ENCODE measurements at places on chromosomes 1 and 21.

DNA sequence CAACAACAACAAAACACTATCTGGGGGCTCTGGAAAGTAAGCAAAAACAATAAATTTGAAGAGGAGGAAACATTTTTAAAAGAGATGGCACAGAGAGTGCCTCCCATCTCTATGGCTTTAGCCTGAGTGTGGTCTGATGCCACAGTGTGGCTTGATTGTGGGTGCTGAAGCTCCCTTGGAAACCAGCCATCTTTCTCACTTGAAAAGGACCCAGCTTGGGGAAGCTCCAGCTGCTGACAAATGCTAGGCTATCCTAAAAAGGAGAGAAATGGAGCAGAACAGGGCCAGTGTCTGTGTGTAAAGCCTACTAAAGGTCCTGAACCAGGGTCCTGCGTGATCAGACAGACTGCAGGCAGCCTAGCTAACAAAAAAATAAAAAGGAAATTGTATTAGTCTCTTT, 642.0 kb upstream of the PTBP2 start:
- DNase-seq: no peak

DNA sequence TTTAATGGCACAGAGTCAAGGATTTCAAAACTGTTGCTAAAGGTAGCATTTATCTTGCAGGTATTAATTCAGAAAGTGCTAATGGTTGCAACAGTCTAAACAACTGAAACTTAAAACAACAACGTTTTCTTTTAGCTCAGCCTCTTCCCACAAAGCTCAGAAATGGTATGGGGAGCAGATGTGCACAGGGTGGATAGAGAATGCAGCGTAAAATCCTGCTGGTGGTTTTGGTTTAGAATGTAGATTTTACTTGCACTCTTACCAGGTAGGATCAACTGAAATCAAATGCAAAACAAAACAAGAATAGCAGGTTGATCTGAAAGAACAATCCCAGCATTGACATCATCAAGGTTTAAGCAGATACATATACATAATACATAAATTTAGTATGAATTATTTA, 3.8 kb upstream of the LRRC8C start:
- no peak for DNase-seq

DNA sequence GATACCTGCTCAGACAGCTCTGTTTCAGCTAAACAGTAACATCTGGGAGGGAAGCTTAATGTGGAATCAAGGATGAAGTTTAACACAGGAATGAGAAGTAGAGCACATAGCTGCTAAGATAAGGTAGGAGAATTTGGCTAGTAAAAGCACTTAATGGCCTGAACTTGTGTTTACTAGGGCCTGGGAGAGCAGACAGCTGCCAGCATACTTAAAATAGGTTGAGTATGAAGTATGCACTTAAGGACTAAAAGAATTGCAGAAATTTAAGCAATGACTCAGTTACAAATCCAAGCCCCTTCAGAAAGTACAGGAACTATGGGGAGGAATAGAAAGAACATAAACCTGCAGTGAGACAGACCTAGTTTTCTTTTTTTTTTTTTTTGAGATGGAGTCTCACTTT, 53.0 kb downstream of the BACH1 start:
- DNase-seq: no peak

DNA sequence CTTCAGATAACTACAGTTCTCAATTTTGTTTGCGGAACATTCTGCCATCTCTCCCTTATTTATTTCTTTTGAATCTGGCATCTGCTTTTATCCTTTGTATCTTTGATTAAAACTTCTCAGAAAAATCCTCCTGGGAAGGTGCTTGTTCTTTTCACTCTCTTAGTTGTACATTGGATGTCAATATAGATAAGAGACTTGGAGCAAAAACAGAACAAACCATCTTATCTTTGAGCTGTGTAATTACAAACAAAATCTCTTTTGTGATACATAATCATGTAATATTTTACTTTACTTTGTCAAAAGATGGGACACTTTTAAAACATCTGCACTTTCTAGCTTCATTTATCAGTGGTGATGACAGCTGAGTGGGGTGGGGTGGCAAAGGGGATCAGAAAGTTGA, 307.2 kb upstream of the LYPLAL1 start:
- no peak for DNase-seq

- no peak for DNase-seq
Measured at GRCh38 chr1:14881775-14882672, 271.5 kb upstream of the TMEM51 start.

DNA sequence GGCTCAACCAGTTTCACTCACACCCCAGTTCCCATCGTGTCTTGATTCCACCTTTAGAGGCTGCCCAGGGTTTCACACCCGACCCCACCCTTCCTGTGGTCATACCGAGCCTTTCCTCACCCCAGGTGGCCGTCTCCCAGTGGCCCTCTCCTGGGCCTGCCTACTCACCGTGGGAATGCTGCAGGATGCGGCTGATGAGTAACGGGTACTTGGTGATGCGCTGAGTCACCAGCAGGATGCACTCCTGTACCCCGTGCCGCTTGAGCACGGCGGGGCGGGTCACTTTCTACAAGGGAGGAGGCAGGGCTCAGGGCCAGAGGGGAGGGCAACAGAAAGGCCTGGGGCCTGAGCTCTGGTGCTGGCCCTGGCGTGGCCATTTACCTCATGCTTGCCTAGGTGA, 16.4 kb downstream of the ARHGEF2 start:
- no peak for DNase-seq

GRCh38 chr21:29490016-29490415, 191.3 kb downstream of the BACH1 start:
- DNase-seq: no peak

GRCh38 chr1:243267471-243267880, 11.6 kb downstream of the SDCCAG8 start:
- no peak for DNase-seq

GRCh38 chr21:42865776-42866160, 13.6 kb downstream of the WDR4 start:
- no peak for DNase-seq

- DNase-seq: no peak
Measured at GRCh38 chr1:19759740-19760089, 40.0 kb downstream of the TMCO4 start.

DNA sequence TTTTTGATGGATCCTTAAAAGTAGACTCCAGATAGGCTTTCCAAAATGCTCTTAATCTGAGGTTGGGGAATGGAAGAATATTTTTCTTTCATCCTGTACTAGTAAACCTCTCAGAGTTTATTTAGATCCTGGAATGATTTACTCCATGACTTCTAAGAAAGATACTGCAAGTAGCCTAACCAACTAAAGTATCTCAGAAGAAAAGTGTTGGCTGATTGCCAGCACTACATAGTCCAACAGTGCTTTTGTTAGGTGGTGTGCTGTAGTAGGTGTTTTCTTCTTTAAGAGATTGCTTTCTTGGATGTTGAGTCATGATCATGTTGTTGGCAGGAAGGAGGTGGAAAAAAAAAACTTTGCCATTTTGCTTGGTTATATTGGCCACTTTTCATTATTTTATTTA, 119.8 kb downstream of the OSBPL9 start:
- DNase-seq: no peak

GRCh38 chr1:53502641-53503432, 43.6 kb downstream of the DMRTB1 start:
- no peak for DNase-seq

DNA sequence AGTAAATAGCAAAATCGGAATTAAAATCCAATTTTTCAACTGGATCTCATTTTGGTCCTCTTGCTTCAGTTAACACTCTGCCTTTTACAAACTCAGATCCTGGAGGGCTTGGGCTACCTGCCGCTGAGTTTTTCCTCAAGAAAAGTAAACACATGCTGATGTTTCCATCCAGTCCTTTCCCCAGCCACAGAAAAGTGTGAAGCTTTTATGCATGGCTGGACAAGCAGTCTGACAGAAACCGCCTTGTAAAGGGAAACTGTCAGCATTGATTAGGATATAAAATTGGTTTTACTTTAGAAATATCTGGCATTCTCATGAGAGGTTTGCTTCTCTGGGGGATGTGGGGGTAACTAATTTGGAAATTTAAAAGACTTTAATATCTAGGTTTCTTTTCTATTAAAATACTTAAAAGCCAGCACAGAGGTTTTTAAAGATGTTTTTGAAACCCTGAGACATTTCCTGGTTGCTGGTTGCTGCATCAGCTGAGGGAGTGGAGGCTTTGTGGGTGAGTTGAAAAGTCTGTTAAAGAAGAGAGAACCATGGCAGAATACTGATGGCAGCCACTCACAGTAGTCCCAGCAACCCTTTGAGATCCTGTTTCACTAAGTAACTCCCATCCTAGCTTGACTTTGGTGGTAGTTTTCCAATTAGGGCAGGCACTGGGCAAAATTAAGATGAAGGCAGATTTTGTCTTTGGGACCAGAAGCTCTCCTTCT, 238.3 kb downstream of the PAPPA2 start:
- DNase-seq: no peak

DNA sequence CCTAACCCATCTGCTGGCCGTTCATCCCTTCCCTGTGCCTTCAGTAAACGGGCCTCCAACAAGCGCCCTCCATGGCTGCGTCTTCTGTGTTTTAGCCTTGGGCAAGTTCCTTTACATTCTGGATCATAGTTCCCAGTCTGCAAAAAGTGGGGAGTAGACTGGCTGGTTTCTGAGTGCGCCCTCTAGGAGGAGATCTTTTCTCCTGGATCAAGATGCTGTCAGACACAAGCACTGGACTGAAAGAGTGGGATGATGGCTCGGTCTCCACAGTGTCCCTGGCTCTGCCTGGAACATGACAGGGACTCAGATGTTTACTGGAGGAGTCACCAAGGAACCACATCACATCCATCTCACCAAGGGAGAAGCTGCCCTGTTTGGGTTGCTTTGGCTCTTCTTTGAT, 88.8 kb downstream of the PRDM2 start:
- DNase-seq: no peak

- DNase-seq: no peak
Measured at GRCh38 chr1:50305808-50306207, 117.4 kb downstream of the DMRTA2 start.

- no peak for DNase-seq
Measured at GRCh38 chr1:147502760-147503159, 38.5 kb upstream of the BCL9 start.

DNA sequence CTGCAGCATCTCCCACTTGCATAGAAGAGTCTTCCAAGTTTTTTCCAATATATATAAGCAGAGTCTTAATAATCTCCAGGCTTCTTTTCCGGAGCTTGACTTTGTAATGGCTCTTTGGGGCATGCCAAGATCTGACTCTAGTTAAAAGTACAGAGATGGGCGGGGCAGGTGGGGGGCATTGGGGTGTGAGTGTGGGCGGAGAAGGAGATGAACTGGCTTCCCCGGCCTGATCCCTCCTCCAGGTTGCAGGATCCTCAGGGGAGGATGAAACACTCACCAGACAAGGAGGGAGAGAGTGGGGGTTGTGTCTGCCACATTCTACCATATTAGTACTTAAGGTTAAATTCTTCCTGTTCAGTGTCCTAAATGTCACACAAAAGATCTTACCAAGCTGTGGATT, 23.0 kb downstream of the S100A10 start:
- DNase-seq: no peak

DNA sequence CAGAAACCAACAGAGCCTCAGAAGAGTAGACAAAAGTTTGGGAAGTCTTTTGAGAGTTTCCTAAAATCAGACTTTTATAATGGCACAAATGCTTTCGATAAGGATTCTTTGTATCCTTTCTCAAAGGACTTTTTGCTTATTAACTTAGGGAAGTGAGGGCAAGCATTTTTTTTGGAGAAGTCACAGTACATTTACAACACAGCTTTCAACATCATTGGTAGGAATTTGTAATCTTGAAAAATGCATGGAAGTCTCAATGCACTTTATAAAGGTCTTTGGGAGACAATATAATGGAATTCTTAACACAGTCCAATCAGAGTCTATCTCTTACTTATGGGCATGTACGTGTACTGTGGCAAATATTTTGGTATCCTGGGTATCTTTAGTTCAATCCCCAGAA, 325.8 kb upstream of the NR5A2 start:
- DNase-seq: no peak

GRCh38 chr1:179145521-179145920, 63.7 kb downstream of the TOR3A start:
- DNase-seq: no peak

Data from stimulated activated CD8-positive, alpha-beta memory T cell treated with anti-CD3 and anti-CD28 coated beads, Interleukin-4, amount 100 ng/mL, for 4 hours (primary cell).